Iris pigment epithelial cell (primary cell): ENCODE measurements at places on chromosomes 1 and 21.

- no peak for DNase-seq
Observed at GRCh38 chr1:107843989-107844388, 121.0 kb downstream of the VAV3 start.

GRCh38 chr1:241964550-241965282, 7.1 kb downstream of the BECN2 start:
- no peak for DNase-seq

- DNase-seq = peak; percentile 36
Observed at GRCh38 chr1:61221642-61222041, 139.3 kb downstream of the NFIA start.

DNA sequence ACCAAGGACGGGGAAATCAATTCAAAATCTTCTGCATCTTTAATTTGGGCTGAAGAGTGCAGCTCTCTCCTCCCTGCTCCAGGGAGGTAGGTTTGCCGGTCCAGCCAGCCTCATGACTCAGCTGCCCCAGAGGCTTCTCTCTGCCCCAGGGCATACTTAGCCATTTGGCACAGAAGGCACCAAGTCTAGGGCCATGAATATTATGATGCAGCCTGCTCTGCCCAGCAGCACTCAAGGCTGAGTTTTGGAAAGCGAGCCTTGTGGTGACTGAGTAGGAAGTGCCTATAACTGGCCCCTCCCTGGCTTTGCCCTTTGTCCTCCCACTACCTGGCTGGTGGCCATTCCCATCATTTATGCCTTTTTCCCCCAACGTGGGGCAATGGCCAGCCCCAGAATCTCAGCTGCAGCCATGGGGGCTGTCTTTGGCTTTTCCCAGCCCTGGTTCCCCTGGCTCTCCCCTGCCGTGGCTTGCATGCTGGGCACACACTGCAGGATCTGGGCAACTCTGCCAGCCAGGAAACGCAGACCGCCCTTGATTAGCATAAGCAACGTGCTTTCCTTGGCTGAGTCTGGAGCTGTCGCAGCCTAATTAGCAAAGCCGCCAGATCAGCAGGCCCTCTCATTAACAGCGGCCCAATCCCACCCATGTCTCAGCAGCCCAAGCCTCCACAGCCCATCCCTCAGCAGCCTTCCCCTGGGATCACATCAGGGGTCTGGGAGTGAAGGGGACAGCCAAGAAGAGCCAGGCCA, 258.6 kb upstream of the TMEM51 start:
- DNase-seq = no peak

GRCh38 chr1:245416781-245417180, 262.0 kb downstream of the KIF26B start:
- DNase-seq = no peak

DNA sequence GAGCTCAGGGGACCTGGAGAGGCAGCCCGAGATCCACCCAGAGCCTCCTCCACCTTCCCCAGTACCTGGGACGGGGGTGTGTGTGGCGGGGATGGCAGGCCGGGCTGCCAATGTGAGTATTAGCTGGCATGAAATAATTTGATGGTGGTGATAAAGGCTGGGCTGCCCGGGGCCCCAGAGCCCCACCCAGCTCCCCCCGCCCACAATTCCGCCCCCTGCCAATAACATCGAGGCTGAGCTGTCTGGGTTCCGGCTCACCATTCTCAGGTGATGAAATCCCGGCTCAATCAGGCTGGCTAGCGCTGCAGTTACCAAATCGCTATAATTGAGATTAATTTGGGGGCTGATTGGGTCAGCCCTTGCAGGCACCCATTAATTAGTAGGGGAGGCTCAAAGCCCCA, 103.8 kb upstream of the CASZ1 start:
- DNase-seq = no peak

DNA sequence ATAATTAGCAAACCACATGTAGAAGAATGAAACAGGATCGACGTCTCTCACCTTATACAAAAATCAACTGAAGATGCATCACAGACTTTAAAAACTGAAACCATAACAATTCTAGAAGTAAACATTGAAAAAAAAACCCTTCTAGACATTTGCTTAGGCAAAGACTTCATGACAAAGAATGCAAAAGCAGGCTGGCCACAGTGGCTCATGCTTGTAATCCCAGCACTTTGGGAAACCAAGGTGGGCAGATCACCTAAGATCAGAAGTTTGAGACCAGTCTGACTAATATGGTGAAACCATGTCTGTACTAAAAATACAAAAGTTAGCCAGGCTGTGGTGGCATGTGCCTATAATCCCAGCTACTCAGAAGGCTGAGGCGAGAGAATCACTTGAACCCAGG, 1351.7 kb downstream of the MRPL39 start:
- no peak for DNase-seq

GRCh38 chr1:54009406-54009805, 8.6 kb downstream of the LDLRAD1 start:
- no peak for DNase-seq

DNA sequence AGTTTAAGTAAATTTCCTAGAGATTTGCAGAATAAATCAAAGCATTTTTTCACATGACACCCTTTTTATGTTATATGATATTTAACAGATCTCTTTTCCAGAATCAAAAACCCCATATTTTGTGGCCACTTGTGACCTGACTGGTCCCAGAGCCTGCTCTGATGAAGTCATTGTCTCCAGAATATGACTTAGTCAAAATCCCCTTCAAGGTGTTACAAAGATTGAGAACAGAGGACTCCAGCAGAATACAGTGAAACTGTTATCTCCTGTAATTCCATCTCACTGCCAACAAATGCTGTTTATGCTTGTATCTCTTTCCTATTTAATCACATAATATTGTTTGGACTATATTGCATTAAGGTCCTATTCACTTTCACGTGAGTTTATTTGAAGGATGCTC, 25.6 kb downstream of the RGS1 start:
- DNase-seq = no peak

- peak; percentile 0 for DNase-seq
Observed at GRCh38 chr1:73839922-73840321, 358.1 kb downstream of the LRRIQ3 start.

GRCh38 chr1:22315315-22316078, 136.2 kb upstream of the ZBTB40 start:
- DNase-seq = no peak

DNA sequence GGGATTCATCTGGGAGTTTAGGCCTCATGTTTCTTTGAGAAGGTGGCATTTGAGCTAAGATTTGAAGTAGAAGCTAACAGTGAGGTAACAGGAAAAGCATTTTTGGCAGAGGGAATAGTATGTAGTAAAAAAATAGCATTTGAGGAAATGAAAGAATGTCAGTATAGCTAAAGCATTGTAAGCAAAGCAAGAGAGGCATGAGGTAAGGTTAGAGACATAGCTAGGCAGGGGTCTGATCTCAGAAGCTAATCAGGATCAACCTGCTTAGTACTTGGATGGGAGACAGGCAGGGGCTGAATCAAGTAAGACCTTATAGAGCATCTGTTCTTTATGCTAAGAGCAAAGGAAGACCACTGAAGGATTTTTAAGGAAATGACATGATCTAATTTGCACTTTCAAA, 4.0 kb downstream of the POLR3C start:
- DNase-seq = no peak

DNA sequence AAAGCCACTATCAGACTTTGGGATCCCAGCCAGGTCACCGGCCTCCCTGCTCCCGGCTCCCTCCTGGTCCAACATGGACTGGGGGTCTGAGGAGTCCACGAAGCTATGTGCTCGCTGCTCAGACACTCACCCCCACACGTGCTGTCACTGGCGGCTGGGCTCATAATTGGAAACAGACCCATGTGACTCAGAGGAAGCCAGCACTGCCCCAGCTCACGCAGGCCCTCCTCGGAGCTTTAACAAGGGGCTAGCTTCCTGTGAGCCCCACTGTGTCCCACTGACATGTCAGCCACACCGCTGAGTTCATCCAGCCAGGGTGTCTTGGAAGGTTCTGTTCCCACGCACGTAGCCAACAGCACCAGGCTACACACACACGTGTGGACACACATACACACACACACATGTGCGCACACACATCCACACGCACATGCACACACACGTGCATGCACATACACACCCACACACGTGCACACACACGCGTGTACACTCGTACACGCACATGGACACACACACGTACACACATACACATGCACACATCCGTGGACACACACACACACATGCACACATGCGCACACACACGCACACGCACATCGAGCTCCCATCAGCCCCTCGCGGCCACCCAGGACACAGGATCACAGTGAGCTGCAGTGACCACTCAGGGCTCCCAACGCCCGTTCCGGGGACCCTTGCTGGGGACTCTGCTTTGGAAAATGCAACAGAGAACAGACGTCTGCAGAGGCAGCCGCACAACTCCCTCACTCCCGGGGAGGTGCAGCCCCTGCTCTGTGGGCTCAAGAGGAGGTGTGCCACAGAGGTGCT, 18.4 kb upstream of the COL6A2 start:
- peak; percentile 69 for DNase-seq

DNA sequence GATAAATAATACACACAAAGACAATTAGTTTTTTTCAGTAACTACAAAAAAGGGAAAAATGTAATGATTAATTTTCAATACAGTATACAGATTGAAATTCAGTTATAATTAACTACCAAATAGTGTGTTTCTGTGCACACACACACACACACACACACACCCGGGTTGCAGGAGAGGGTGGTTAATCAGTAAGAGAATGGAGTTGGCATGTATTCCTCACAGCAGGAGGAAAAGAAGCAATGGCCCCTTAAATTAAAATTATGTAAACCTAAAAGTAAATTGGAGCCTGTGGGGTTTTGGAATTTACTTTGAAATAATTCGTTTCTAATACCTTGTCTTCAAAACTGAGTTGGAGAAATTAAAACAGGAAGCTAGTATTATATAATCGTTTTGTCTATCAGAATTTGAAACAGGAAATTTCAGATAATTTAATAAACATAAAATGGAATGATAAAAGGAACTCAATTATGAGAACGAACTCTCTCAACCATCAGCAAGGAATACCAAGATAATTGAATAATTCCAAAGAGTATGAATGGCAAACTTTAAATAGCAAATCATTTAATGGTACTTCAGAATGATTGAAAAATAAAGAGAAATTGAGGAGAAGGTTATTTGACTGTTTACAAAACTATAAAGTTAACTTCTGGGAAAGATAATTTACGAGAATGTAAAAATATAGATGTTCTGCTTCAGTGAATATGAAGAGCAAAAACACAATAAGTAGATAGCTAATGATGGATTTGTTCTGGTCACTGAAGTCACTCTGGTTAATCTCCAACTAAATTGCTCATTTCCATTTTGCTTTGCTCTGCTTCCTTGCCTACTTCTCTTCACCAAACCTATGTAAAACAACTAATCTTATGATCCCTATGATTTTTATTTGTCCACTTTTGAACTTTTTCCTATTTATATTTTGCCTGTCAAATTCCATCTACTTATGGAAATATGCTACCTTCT, 547.9 kb upstream of the ZP4 start:
- no peak for DNase-seq

DNA sequence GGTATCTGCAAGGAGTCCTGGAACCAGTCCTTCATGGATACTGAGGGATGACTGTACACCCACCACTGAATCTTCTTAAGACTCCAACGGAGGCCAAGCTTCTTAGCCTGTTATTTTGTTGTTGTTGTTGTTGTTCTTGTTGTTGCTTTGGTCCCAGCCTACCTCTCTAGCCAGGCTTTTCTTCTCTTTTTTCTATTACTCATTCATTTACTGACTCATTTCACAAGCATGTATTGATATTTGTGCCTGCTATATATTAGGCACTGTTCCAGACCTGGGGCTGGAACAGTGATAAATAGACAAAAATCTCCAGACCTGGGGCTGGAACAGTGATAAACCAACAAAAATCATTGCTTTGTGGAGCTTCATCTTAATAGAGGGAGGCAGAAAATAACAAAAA, 20.4 kb downstream of the CENPF start:
- peak; percentile 33 for DNase-seq

- no peak for DNase-seq
Observed at GRCh38 chr1:59012378-59012777, 228.5 kb upstream of the JUN start.

DNA sequence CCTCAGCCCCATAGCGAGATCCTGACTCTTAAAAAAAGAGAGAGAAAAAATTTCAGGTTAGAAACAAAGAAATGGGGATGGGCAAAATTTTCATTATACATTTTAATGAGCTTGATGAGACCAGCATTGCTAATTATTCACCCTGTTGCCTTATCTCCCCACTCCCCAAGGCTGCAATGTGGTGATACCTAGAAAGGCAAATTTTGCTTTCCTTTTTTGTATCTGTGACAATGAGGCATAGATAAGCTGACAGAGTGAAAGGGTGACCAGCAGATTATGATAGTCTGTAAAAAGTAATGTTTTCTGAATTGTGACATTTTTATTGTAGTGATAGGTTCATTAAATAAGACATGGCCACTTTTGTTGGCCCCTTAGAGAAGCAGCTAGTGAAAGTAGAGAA, 12.9 kb downstream of the SRRM1 start:
- no peak for DNase-seq

DNA sequence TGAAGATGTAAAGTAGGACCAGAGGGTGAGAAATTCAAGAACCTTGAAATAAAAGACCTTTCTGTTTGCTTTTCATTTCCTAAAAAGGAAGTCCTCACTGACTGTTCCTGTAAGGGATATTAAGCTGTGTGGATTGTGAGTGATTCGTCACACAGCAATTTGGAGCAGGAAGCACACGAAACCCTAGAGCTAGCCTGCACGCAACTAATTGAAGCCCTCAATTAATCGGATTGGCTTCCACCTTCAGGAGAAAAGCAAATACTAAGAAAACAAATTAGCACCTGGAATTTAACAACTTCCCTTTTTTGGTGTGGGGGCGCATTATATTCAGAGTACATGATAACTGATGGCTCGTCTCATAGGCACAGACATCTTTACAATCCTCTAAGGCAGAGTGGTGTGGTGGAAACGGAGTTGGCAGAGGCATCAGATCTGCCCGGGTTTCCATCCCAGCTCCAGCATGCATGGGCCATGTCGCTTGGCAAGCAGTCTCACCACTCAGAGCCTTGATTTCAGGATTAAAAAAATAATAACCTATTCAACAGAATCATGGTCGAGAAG, 95.2 kb downstream of the KCNJ15 start:
- DNase-seq = peak; percentile 66

GRCh38 chr21:46180079-46180722, 4.1 kb downstream of the SPATC1L start:
- DNase-seq = no peak

DNA sequence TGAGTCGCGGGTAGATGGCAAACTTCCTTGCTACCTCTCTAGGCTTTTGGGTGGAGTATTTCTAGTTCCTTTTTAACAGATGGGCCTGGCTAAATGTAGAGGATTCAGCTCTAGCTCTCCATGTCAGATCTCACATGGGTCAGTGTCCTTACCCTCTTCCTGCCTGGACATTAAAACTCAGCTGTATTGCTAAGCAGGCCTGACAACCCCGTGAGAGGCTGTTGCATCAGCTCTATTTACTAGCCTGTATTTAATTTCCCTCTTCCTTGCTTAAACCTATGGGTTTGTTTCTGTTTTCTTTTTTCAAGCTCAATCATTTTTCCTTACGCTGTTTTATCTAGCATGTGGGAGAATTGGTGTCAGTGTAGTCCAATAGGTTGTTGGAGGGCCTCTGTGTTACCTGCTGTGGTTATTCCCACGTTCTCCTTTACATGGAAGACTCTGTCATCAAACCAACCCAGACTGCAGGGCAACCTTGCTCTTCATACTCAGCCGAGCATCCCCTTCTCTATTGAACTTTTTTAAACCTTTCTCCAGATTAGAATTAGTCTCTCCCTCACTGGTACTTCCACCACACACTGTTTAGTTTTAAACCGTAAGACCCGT, 79.5 kb upstream of the BACH1 start:
- DNase-seq = peak; percentile 55
